ENCODE measurements at places on chromosomes 16 and 17.
A peak's percentile ranks its signal among the peaks of the same experiment; 100 is the strongest.

DNA sequence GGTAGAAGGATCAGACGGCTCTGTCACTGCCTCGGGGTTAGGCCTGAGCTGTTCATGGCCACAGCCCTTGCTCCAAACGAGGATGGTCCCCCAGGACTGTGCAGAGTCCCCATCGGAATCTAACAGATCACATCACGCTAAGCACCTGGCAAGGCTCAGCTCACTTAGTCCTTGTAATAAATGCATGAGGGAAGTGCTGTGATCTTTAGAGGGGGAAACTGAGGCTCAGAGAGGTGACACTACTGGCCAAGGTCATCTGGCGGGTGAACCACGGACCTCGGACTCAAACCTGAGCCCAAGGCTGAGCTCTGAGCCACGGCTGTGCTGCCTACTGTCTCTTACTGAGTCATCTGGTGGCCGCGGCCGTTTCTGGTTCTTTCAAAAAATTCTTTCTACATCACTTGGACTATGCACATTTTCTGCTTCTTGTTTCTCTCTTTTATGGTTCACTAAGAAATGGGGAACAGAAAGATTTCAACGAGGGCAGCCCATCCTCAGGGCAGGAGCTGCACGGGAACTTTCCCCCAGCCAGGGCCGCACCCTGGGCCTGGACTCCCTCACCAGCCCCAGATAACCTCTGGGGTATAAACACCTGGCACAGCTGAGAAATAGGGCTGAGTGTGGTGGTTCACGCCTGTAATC lies 55.6 kb downstream of the COTL1 start:
- no peak for DNase-seq

GRCh38 chr16:67961551-67961957 lies 6.9 kb downstream of the SLC12A4 start:
- DNase-seq: no peak

- DNase-seq: no peak
These were observed 41.9 kb downstream of the TMEM100 start for GRCh38 chr17:55680686-55681341.

- no peak for DNase-seq
These were observed 3.3 kb downstream of the SYNRG start for GRCh38 chr17:37605813-37606505.

- no peak for DNase-seq
These were observed 1.7 kb upstream of the ITPRIPL2 start for GRCh38 chr16:19112099-19112407.

GRCh38 chr17:21004016-21004930 lies 38.5 kb downstream of the USP22 start:
- DNase-seq: no peak

- no peak for DNase-seq
These were observed 9.9 kb downstream of the HAP1 start for GRCh38 chr17:41724476-41725050.

- no peak for DNase-seq
These were observed 64.2 kb downstream of the FOXK2 start for GRCh38 chr17:82583720-82584234.

GRCh38 chr16:88466175-88466862 lies 13.2 kb downstream of the ZFPM1 start:
- DNase-seq: no peak

DNA sequence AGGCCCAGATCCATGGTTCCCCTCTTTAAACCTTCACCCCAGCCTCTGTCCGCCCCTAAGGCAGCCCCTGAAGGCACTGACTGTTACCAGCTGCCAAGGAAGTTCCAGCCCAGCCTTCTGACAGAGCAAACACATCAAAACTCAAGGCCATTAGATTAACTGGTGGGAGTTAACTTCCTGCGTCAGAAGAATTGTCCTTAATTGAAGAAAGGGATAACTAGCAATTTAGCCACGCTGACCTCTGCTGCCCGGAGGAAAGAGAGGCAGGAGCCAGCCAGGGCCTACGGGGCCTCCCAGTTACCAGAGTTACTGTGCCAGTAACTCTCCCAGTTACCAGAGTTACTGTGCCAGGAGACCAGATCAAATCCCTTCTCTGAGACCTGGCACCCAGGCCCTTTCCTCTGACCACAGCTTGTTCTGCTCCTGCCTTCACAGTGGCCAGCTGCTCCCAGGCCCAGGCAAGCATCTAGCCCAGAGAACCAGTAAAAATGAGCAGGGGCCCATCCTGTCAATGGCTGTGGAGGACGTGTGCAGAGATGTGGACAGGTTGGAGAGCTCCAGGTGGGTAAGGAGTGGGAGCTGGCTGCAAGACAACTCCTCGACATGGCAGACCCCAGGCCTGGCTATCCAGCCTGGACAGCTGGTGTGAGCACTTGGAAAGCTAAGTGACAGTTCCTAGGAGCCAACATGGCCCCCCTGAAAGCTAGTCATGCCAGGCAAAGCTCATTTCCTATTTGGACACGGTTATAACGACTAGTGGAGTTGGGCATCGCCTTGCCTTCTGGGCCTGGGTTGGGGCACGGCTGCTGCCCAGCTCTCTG lies 2.8 kb upstream of the PITPNM3 start:
- no peak for DNase-seq

DNA sequence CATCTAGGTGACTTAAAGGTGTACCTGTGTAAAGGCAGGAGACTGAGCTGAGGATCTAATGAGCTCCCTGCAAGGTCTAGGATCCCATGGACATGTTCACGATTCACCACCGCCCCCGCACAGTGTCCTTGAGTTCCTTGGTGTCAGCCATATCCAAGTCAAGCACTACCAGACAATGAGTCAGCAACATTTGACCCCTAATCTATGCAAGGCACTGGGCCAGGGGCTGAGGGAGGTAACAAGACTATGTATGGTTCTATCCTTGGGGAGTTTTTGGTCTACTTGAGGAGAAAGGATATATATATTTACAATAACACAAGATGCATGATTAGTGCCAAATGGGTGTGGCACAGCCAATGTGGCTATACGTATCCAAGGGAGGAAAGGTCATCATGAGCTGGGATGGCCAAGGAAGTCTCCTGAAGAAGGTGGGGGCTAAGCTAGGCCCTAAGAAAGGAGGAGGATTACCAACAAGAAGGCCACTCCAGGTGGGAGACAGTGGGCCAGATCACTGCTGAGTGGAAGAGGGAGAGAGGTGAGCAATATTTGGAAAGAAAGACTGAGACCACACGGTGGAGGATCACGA lies 35.0 kb downstream of the ITGB3 start:
- DNase-seq: no peak

DNA sequence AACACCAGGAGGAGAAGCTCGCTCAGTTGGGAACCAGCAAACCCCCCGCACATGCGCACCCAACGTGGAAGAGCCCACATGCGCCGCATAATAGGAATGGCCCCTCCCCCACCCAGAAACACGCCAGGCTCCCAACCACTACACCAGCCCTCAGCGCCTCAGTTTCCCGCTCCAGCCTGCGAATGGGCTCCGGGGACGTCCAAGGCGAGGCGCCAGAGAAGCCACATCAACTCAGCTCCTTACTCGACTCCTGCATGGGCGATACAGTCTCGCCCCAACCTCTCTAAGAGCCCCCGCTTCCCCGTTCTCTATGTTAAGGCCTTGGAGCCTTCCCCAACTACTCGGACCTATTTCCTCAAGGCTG lies 504 bp downstream of the SRSF1 start:
- DNase-seq: peak; percentile 27

DNA sequence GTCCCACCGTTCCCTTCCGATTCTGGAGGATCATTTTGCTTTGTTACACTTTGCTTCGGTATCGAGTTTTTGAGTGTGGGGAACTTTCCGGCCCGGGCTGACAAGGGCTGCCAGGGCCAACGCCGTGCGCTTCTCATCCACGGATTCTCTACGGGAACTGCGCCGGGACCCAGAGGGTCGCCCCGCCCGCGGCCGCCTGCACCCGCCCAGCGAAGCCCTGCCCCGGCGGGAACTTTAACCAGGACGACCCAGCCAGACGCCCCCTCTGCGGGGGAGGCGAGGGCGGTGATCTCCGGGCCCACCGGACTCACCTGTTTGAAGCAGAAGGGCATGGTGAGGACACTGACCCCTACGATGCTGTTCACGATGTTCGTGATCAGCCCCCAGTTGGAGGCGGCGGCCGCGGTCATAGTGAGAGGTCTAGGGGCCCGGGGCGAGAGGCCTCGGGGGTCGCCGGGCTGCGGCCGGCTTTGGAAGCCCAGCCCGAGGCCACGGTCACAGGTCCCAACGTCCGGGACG lies 536 bp downstream of the SLC38A10 start:
- no peak for DNase-seq

GRCh38 chr16:15835136-15835878 lies 21.5 kb downstream of the MYH11 start:
- DNase-seq: no peak

GRCh38 chr16:84501077-84501735 lies 3.3 kb downstream of the MEAK7 start:
- DNase-seq: no peak

- DNase-seq: no peak
These were observed 6.3 kb downstream of the BANP start for GRCh38 chr16:87957296-87958094.

- DNase-seq: no peak
These were observed 182.9 kb upstream of the SOX9 start for GRCh38 chr17:71937914-71938313.

GRCh38 chr16:76502063-76502462 lies 224.9 kb downstream of the CNTNAP4 start:
- DNase-seq: no peak

DNA sequence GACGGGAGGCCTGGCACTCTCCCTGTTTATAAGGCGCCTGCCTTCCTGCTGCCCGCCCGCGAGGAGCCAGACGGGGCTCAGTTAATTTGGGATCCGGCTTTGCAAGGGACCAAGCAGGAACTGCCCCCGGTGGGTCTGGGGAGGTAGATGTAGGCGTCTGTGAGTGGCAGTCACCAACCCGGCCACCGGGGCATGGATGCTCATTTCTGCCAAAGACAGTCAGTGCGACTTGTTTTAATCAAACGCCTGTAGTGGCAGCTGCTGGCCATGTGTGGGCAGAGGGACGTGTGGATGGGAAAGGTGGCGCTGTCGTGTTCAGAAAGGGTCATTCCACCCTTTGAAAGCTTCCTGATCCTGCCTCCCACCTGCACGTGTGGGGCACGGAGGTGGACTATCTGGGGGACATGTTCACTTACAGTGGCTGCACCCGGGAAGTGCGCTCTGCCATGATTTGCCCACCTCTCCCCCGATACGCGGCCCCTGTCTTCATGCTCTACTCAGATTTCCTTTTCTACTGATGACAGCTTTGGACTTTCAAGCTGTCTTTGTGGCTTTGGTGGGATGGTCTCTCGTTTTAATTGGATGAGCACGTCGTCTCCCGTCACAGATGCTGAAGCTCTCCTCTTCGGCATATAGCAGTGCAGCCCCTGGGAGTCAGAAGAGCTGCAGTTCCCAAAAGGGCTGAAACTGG lies 60.3 kb upstream of the CIBAR2 start:
- no peak for DNase-seq

DNA sequence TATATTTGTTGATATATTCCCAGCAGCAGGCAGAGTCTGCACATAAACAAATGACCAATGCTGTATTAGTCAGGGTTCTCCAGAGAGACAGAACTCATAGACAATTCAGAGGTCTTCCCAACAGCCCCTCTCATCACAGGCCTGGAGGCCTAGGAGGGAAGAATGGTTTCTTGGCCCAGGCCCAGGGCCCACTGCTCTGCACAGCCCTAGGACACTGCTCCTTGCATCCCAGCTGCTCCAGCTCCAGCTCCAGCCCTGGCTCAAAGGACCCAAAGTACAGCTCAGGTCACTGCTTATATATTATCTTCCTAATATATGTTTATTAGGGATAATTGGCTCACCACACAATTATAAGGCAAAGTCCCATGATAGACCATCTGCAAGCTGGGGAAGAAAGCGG lies 749.9 kb downstream of the KCNJ2 start:
- DNase-seq: no peak

DNA sequence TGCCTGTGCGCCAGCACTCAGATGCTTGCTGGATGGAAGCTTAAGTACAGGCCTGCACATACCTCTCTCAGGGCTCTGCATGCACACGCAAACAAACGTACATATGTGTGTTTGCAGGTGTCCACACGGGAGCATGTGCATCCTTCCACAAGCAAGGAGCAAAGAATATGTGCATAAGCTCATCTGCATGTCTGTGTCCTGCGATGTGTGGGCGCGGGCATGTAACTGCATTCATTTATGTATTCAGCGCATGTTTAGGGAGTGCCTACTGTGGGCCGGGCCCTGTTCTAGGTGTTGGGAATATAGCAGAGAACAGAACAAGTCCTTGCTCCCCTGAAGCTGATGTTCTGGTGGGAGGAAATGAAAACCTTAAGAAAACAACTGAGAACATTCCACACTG lies 13.7 kb downstream of the TRPV2 start:
- no peak for DNase-seq

GRCh38 chr17:77528516-77529327 lies 388.0 kb downstream of the SEC14L1 start:
- no peak for DNase-seq

- no peak for DNase-seq
These were observed 4.4 kb upstream of the MED9 start for GRCh38 chr17:17472333-17472920.

GRCh38 chr17:74935585-74936469 lies at the start of gene OTOP3:
Gene OTOP3 (plus strand): TSS chr17:74935898. CDS start chr17:74935922, 24 bp downstream.
- DNase-seq: no peak

DNA sequence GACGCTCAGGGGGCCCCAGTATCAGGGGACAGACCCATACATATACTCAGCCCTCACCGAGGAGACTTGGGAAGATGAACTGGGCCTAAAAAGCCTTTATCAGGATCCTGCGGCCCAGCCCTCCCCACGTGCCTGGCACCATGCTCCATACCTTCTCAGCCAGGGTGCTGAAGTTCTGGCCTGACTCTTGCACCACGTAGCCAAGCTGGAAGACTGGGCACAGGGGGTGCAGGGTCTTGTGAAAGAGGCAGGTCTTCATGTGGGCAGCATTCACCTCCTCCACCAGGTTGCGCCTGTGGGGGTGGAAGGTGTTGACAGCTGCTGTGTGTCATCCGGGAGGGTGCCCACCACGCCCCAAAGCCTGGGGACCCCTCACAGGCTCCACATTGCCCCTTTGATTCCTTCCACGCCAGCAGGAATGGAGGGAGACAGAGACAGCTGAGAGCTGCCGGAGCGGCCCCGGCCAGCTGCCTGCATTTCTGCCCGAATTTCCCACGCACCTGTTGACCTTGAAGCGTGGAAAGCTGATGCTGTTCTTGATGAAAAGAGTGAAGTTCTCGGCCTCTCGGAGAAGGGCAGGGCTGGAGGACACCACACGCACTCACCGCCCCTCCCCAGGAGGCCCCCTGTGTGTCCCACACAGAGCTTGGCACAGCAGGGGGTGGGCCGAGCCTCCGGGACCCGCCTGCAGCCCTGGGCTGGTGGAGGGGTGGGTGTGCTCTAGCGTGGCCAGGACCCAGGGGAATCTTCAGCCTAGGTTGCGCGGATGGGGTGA lies 10.4 kb upstream of the CAMKK1 start:
- DNase-seq: no peak

DNA sequence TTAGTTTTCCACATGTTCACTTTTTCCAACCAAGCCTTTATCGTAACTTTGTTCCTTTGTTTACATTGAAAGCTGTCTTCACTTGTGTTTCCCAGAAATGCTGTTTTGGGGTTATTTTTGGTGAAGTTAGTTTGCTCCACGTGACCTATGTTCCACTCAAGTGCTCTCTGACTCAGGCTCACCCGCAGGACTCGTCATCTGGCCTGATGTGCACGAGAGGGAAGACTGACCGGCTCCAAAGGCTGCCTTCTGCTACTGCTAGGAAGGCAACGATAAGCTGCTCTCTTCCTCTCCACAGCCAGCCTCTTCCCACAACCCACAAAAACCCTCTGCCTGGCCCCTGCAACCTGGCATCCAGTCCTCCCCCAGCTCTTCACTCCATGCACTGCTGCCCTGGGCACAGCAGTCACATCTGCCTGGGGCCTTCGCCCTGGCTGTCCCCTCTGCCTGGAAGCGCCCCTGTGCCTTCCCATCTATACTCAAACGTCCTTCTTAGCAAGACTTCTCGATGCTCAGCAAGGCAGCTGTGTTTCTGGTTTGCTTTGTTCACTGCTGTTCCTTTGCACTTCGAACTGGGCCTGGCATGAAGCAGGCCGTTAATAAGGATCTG lies 28.0 kb downstream of the ZCCHC14 start:
- no peak for DNase-seq

All from stimulated activated CD8-positive, alpha-beta memory T cell treated with anti-CD3 and anti-CD28 coated beads, Interleukin-2, amount 100 ng/mL, for 1 hour (primary cell).